Activated CD4-positive, alpha-beta T cell treated with anti-CD3 and anti-CD28 coated beads for 36 hours (primary cell): ENCODE measurements at places on chromosomes 13 and 19. TPM values are rescaled to one million over a fixed set of nuclear protein-coding genes. Genes with fewer than 3 reads are reported as not detected.

GRCh38 chr13:78764665-78765064 lies 105.7 kb upstream of the OBI1 start:
- H3K36me3 ChIP-seq, result no peaks in the 10 kb centered on the region
- no peaks in the 10 kb centered on the region for H3K4me1 ChIP-seq
- no peak overlapping the region for H3K27ac ChIP-seq
- no peak for DNase-seq
- H3K4me3 ChIP-seq, result no peak overlapping the region

DNA sequence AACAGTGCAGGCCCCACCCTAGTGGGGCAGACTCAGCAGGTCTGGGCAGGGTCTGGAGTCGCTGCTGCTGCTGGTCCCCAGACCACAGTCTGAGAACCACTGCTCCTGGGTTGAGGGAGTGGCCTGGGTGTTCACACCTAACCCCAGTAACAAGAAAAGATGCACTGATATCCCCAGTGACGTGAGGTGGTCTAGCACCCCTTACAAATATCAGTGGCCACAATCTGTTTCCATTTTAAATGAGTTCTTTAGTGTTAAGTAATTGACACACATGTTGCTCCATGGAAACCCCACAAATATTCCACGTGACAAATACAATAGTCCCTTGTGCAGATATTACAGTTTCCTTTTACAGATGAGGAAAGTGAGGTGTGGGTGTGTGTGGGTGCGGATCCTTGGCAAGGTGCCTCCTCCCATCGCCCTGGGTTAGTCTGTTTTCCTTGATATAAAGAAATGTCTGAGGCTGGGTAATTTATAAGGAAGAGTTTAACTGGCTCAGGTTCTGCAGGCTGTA lies 96.3 kb upstream of the GPR183 start:
- DNase-seq, result no peak
- H3K4me3 ChIP-seq, result no peak overlapping the region
- no peaks in the 10 kb centered on the region for H3K27me3 ChIP-seq
- H3K4me1 ChIP-seq, result peaks cover 61% of the 10 kb centered on the region
- H3K27ac ChIP-seq, result peak overlapping the region; percentile 61

ATXN8OS gene
- not detected for total RNA-seq

GRCh38 chr13:114017966-114018365 lies 44.1 kb upstream of the C13orf46 start:
- no peak overlapping the region for H3K4me3 ChIP-seq
- H3K27ac ChIP-seq, result no peak overlapping the region
- peaks cover 4% of the 10 kb centered on the region for H3K4me1 ChIP-seq
- DNase-seq, result no peak

DNA sequence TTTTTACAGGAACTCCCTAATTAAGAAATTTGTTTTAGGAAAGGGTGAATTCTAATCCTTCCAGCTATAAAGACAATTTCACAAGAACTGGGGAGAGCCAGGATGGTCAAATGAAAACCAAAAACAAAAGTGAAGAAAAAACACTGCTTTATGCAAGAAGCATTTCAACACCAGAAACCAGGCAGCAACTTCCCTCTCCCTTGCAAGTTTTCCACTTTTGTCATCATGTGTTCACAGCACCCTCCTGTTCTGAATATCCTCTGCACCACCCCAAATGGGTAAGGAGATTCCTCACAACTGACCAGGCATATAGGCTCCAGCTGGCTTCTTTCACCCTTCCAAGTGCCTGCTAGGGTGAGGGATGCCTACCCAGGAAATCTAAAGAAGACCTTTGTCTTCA lies 328.1 kb downstream of the TBC1D4 start:
- no peaks in the 10 kb centered on the region for H3K4me1 ChIP-seq
- DNase-seq, result no peak
- H3K36me3 ChIP-seq, result no peaks in the 10 kb centered on the region
- no peak overlapping the region for H3K4me3 ChIP-seq
- H3K27me3 ChIP-seq, result peaks cover 11% of the 10 kb centered on the region

ZNF829 gene
- 7.1 TPM for total RNA-seq

DNA sequence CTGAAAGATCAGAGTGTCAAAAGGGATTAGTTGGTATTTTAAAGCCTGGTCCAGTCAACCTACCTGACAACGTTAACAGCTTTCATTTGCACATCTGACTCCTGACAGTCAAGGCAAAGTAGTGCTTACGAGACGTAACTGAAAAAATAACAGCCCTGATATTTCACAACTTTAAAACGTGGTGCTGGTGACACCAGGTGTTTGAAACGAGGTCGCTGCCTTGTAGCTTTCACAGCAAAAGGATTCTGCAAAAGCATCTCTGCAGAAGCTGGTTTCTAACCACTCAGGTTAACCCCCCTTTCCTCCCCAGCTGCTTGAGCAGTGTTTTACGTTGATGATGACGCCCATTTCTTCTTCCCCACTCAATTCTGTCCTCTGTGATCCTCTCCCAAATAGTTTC lies 23.3 kb downstream of the GGACT start:
- H3K4me1 ChIP-seq, result no peaks in the 10 kb centered on the region
- H3K4me3 ChIP-seq, result no peak overlapping the region
- no peak for DNase-seq
- H3K36me3 ChIP-seq, result peaks cover 4% of the 10 kb centered on the region
- H3K27me3 ChIP-seq, result no peaks in the 10 kb centered on the region

AMER2 gene
- total RNA-seq, result not detected

- peaks cover 32% of the 10 kb centered on the region for H3K36me3 ChIP-seq
- no peak for DNase-seq
- H3K4me1 ChIP-seq, result peaks cover 29% of the 10 kb centered on the region
- H3K27ac ChIP-seq, result peak overlapping the region; percentile 98
- H3K27me3 ChIP-seq, result peaks cover 2% of the 10 kb centered on the region
Measured at GRCh38 chr13:21139374-21139773, 37.0 kb downstream of the SKA3 start.

GRCh38 chr13:60851378-60851777 lies 454.4 kb downstream of the TDRD3 start:
- no peaks in the 10 kb centered on the region for H3K27me3 ChIP-seq
- no peaks in the 10 kb centered on the region for H3K4me1 ChIP-seq
- DNase-seq, result no peak

DNA sequence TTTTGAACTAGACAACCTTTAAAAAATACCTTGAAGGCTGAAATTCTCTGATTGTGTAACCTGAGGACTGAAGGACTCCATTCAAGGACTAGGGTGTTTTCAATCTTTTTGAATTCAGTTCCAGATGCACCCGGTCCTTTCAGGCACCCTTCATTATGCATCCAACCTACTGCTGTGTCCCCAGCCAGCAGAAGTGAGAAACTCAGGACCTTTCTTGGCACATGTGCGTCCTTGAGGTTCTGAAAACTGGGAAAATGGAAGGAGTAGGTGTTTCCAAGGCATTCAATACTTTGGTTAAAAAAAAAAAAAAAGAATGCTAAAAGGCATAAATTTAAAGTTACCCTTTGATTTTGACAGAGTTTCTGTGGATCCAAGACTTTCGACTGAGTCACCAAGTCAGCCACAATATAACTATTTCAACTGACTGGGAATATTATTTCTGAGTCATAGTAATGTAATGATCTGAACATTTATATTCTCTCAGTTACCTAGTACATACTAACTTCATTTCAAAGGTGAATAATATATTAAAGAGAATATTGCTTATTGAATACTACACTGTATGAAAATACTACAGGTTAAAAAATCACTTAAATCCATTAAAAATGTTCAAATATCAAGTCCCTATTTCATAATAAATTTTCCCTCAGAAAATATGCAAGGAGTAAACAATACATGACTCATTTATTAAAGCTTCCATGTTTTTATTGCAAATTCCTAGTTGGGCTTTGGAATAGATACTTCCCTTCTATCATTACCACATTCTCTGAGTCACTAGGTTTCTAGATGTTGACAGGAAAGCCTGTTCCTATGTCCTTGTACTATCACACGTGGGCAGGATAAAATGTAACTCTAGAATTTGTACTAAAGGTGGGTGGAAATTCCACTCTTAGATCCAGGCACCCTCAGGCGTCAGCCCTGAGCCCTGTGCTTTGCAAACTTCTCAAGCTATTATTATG lies 2.4 kb upstream of the ITGBL1 start:
- H3K27me3 ChIP-seq, result peaks cover 17% of the 10 kb centered on the region
- no peaks in the 10 kb centered on the region for H3K4me1 ChIP-seq
- DNase-seq, result no peak
- H3K4me3 ChIP-seq, result no peak overlapping the region
- H3K36me3 ChIP-seq, result no peaks in the 10 kb centered on the region

FCHO1 gene
- 50.5 TPM for total RNA-seq

- no peak overlapping the region for H3K4me3 ChIP-seq
- DNase-seq, result no peak
- peaks cover 24% of the 10 kb centered on the region for H3K4me1 ChIP-seq
- H3K27ac ChIP-seq, result no peak overlapping the region
Measured at GRCh38 chr19:4100647-4101495, 23.1 kb downstream of the MAP2K2 start.

- H3K4me1 ChIP-seq, result peaks cover 39% of the 10 kb centered on the region
- DNase-seq, result no peak
- H3K27ac ChIP-seq, result no peak overlapping the region
- peaks cover 2% of the 10 kb centered on the region for H3K36me3 ChIP-seq
- no peak overlapping the region for H3K4me3 ChIP-seq
Measured at GRCh38 chr19:54526972-54527371, 24.3 kb downstream of the LAIR2 start.

GRCh38 chr13:21138561-21138960 lies 37.8 kb downstream of the SKA3 start:
- DNase-seq, result no peak
- H3K4me3 ChIP-seq, result peak overlapping the region; percentile 93
- peaks cover 25% of the 10 kb centered on the region for H3K4me1 ChIP-seq

GRCh38 chr19:3369337-3370213 lies 3.2 kb downstream of the NFIC start:
- H3K36me3 ChIP-seq, result no peaks in the 10 kb centered on the region
- DNase-seq, result peak; percentile 35
- H3K4me1 ChIP-seq, result peaks cover 34% of the 10 kb centered on the region
- peak overlapping the region; percentile 36 for H3K4me3 ChIP-seq

GRCh38 chr13:83340170-83340569 lies 542.1 kb downstream of the SLITRK1 start:
- no peaks in the 10 kb centered on the region for H3K4me1 ChIP-seq
- no peaks in the 10 kb centered on the region for H3K27me3 ChIP-seq
- no peaks in the 10 kb centered on the region for H3K36me3 ChIP-seq
- no peak overlapping the region for H3K27ac ChIP-seq
- H3K4me3 ChIP-seq, result no peak overlapping the region

DNA sequence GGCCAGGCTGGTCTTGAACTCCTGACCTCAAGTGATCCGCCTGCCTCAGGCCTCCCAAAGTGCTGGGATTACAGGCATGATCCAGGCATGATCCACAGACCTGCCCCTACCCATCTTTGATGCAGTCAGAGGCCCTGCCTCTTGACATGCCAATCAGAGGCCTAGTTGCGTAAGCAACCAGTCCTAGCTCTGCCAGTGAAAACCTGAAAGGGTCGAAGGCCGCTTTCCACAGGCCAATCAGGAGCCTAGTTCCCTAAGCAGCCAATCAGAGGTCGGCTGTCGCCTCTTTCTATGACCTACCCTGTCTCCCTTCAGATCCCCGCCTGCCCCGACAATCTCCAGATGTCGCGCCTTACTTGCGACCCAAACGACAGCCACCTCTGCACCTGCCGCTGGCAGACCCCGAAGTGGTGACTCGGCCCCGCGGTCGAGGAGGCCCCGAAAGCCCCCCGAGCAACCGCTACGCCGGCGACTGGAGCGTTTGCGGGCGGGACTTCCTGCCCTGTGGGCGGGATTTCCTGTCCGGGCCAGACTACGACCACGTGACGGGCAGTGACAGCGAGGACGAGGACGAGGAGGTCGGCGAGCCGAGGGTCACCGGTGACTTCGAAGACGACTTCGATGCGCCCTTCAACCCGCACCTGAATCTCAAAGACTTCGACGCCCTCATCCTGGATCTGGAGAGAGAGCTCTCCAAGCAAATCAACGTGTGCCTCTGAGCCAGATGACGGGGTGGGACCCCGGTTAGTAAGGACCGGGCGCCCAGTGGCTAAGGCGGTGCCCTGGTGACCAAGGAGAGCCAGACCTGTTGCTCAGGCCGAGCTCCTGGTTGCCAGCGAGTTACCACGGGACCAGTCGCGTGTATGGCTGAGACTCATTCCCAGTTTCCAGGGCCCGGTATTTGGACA lies 6.3 kb downstream of the SYDE1 start:
- H3K4me3 ChIP-seq, result no peak overlapping the region
- DNase-seq, result no peak
- peaks cover under 1% of the 10 kb centered on the region for H3K4me1 ChIP-seq
- peaks cover 9% of the 10 kb centered on the region for H3K36me3 ChIP-seq

PRRG2 gene
- 1.6 TPM for total RNA-seq

GRCh38 chr19:28981518-28981917 lies 231.4 kb downstream of the UQCRFS1 start:
- H3K27ac ChIP-seq, result no peak overlapping the region
- H3K27me3 ChIP-seq, result peaks cover 8% of the 10 kb centered on the region
- H3K4me1 ChIP-seq, result no peaks in the 10 kb centered on the region

ZNF763 gene
- total RNA-seq, result 1.1 TPM

- no peaks in the 10 kb centered on the region for H3K36me3 ChIP-seq
- DNase-seq, result no peak
- H3K27ac ChIP-seq, result no peak overlapping the region
- H3K4me3 ChIP-seq, result no peak overlapping the region
Measured at GRCh38 chr19:43416951-43417623, 2.4 kb downstream of the TEX101 start.

MAP2K7 gene
- 32.2 TPM for total RNA-seq

ABHD17A gene
- 88.5 TPM for total RNA-seq

DNA sequence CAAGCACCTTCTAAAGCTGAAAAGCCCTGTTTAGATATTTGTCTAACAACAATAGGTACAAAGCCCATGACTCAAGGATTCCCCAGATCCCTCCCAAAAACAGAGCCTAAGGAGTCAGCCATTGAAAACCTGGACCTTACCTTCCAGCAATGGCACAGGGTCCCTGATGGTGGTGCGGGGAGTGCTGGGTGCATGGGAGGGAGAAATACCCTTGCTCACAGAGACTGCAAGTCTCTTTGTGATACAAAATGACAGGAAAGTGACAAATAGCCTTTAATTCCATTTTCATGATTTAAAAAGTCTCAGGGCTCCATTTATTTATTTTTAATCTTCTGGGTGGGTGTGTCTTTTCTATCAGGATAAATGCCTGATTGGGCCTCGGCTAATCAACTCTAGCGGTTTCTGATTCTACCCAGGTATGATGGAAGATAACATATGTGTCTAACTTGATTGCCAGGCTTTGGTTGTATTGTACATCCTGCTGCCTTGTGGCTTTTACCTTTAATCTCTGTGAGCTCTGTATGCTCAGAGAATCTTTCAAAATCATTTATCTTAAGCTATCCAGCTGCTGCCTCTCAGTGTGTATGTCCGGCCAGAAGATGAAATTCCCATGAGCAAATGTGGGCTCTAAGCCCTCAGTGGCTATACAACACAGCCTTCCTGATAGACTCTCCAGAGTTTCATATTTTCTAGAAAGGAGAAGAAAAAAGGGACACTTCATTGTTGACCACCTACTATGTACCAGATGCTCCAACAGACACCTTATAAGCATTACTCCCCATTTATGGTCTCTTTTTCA lies 54.6 kb upstream of the FAM124A start:
- no peaks in the 10 kb centered on the region for H3K36me3 ChIP-seq
- DNase-seq, result no peak
- H3K4me3 ChIP-seq, result no peak overlapping the region
- H3K27ac ChIP-seq, result no peak overlapping the region
- peaks cover 23% of the 10 kb centered on the region for H3K27me3 ChIP-seq
- H3K4me1 ChIP-seq, result no peaks in the 10 kb centered on the region
